ENCODE measurements at places on chromosomes 12 and 14.

- DNase-seq = peak; percentile 58
Observed at GRCh38 chr14:32167907-32168306, 33.9 kb upstream of the RNU6-7 start.

DNA sequence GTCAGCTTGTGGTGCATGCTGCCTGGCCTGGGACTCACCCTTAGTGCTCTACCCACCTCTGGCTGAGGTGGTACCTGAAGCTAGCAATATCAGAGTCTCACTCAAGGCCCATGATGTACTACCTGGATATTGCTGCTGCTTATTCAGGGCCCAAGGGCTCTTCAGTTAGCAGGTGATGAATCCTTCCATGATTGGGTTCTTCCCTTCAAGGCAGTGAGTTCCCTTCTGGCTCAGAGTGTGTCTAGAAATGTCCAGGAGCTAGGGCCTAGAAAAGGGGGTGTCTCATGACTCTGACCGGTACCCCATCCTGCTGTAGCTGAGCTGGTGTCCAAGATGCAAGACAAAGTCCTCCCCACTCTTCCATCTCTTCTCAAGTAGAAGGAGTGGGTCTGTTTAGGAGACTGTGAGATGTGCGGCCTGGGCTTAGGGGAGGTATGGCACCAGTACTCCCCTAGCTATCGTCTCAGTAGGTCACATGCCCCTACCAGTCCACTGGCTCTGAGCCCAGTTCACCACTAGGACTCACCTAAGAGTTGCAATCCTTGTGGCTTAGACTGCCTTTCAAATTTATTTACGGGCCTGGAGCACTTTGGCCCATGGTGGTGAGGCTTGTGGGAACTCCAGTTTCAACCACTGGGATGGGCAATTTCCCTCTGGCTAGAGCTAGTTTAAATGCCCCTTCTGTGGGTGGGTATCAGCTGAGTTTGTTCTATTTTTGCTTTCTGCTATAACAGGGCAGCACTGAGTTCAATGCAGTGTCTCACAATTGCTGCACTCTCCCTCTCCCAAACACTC is 12.2 kb downstream of the PRORP start:
- peak; percentile 83 for DNase-seq

DNA sequence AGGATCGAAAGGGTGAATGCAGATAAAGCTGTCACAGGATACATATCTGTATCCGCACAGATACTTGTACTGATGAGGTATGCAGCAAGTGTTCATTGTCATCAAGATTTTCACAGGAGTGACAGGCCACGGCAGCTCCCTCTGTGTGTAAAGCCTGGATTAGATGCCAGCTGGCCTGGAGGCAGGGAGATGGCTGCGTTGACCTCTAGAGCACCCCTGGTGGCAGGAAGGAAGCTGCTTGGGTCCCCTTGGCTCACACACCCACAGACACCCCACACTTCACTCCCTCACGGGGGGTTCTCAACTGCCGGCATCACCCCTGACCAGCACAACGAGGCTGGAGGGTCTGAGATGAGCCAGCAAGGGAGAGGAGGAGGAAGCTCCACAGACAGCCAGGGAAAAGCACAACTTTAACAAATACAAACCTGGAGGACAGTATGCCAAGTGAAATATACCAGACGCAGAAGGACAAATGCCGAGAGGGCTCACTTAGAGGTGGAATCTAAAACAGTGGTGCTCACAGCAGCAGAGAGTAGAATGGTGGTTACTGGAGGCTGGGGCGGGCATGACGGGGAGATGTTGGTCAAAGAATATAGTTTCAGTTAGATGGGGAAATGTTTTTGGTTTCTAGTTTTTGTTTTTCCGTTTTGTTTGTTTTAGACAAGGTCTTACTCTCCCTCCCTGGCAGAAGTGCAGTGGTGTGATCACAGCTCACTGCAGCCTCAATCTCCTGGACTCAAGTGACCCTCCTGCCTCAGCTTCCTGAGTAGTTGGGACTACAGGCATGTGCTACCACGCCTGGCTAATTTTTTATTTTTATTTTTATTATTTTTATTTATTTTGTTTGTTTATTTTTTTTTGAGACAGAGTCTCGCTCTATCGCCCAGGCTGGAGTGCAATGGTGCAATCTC is 45.7 kb downstream of the TEAD4 start:
- DNase-seq = no peak

- DNase-seq = no peak
Observed at GRCh38 chr14:55243386-55243785, 27.8 kb upstream of the FBXO34 start.

DNA sequence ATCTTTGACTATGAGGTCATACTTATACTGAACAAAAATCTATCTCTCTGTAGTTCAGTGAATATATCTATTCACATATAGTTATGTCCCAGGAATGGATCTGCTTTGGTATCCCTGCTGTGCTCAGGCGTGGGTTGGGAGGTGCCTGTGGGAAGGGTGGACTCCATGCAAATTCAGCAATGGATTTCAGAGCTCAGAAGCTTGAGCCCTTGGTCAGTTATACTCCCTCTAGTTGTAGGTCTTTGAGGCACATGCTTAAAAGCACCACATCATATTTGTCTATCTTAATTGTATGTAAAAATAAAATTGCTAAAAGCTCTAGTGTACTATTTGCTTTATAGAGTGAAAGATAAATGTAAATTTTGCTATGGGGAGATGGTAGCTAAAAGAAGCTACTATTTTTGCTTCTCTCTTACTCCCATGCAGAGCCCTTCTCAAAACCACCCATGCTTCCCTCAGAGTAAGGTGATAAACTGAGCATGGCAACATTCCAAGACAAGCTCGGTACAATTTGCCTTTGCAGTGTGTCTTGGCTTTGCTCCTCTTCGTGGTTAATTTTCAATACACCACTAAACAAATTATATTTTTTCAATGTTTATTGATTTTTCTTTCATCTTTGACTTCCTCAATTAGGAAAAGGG is 54.9 kb downstream of the SLC16A7 start:
- DNase-seq = no peak

DNA sequence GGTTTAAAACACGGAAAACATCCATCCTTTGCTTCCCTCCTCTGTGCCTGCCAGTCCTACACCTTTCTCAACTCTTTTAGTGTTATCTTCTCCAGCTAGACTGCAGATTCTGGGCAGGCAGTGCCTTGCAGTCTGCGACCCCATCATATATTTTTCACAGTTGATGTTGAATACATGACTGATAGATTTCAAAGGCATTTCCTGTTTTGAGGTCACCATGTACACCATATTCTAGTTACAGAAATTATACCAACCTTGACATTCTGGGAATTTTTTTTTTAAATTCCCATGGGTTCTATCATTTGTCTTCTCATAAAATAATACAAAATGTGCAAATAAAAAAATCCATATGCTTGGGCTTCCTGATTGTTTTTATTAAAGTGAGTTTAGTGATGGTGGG is 16.6 kb downstream of the SOCS2 start:
- DNase-seq = no peak

DNA sequence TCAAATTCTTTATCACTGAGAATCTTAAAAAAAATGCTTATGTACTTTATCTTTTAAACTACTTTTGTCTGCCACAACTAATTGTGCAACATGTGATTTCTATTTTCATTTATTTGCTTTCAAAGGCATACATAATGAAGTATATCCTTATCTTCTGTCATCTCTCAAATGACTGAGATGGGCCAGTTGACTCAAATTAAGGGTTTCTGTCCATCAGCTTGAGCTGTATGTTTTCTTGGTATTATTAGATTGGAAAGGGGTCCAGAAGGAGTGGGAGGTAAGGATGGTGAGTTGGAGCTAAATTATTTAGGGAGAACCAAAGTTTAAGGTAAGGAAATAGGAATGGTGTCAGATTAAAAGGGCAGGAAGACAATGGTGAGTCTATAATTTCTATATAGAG is 408.4 kb upstream of the SEL1L start:
- DNase-seq = no peak

- no peak for DNase-seq
Observed at GRCh38 chr12:42315108-42315507, 10.8 kb downstream of the ZCRB1 start.

DNA sequence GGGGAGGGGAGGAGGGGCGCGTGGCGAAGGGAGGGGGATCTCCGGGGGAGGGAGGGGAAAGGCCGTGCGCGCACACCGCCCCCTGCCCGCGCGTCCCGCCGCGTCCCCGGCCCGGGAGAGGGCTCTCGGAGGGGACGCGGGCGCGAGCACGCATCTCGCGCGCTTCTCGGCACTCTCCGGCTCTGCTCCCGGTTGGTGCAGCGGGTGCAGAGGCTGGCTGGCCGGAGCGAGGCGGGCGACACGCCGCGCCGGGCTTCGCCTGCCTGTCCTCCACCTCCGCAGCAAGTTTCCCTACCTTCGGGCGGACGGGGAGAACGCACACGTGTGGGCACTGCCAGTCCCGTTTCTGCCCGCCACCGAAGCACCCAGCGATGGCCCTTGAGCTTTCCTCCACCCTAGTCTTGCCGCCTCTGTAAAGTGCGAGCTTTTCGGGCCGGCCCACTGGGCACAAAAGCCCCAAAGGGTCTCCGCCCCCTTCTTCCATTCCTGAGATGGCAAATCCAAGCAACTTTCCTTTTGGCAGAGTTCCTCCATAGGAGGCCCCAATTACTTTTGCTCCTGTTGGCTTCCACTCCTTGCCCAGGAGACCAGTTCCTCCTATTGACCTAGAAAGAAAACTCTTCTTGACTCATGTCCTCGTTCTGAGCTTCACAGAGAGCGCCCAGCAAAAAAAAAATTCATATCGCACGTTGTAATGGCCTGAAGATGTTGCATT is 363 bp upstream of the CSAD start:
- peak; percentile 70 for DNase-seq
